ENCODE measurements at places on chromosomes 4 and X. TPM values are rescaled to one million over a fixed set of nuclear protein-coding genes. Genes with fewer than 3 reads are reported as not detected.

- DNase-seq = no peak
Measured at GRCh38 chr4:184270808-184271413, 53.2 kb upstream of the ENPP6 start.

GRCh38 chrX:153778684-153779101 lies 2.1 kb upstream of the SRPK3 start:
- DNase-seq = peak; percentile 51

DNA sequence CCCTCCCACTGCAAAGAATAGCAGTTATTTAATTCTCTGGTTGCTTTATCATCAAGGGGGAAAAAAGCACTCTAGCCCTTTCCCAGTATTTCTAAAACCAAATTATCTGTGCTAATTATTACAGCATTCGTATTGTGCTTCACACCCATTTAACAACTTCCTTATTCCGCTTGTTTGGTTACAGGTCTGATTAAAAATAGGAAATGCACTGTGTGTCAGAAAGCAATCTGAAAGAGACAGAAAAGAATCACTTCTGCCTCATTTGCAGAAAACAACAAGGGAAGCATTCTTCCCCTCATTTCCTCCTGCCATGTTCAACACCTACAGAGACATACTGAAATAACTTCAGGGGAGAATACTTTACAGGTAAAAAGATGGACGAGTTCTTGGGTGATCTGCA lies 114.9 kb upstream of the MAP3K15 start:
- DNase-seq = no peak

GRCh38 chr4:68342134-68342533 lies 7.8 kb downstream of the YTHDC1 start:
- no peak for DNase-seq

MTNR1A gene
- not detected for total RNA-seq
